ENCODE measurements at places on chromosomes 1 and 21.

- no peak for DNase-seq
These were observed 46.8 kb upstream of the WASF2 start for GRCh38 chr1:27536767-27537166.

- DNase-seq = no peak
These were observed 621.9 kb downstream of the LRRIQ3 start for GRCh38 chr1:73576083-73576482.

DNA sequence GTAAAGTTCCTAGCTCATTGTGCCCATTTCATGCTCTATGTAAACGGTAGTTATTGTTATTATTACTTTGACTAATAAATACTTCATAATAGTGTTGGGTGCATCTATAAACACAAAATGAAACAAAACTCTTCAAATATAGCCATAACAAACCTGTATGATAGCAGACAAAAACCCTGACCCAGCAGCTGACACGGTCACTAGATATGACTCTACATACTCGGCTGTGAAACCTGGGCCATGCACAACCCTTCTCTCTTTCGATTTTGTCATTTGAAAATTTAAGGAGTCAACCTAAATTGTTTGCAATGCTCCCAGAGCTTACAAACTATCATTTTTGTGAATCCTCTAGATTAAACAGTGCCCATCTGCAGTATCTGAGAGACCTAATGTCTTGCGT lies 8.0 kb upstream of the RGS13 start:
- no peak for DNase-seq

- DNase-seq = no peak
These were observed 6.1 kb upstream of the PTBP2 start for GRCh38 chr1:96715482-96715881.

- DNase-seq = no peak
These were observed 20.4 kb upstream of the SRSF4 start for GRCh38 chr1:29202053-29202452.

GRCh38 chr1:118861216-118861615 lies 126.9 kb downstream of the TBX15 start:
- DNase-seq = no peak

DNA sequence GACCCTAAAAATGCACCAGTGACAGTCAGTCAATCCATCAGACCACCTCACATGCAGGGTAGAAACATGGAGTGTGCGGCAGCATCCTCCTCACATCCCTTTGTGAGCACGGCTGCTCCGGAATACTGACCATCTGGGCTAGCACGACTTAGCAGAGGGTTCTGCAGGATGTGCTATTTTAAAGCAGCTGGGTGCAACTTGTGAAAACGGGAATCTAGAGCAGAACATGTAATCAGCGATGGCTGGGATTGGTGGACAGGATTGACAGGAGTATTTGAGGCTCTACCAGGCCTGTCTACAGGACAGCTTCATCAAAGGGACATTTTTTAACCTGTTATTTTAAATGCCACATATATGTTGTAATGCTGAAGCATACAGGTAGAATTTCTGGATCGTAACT lies 16.8 kb upstream of the PLEKHM2 start:
- no peak for DNase-seq

DNA sequence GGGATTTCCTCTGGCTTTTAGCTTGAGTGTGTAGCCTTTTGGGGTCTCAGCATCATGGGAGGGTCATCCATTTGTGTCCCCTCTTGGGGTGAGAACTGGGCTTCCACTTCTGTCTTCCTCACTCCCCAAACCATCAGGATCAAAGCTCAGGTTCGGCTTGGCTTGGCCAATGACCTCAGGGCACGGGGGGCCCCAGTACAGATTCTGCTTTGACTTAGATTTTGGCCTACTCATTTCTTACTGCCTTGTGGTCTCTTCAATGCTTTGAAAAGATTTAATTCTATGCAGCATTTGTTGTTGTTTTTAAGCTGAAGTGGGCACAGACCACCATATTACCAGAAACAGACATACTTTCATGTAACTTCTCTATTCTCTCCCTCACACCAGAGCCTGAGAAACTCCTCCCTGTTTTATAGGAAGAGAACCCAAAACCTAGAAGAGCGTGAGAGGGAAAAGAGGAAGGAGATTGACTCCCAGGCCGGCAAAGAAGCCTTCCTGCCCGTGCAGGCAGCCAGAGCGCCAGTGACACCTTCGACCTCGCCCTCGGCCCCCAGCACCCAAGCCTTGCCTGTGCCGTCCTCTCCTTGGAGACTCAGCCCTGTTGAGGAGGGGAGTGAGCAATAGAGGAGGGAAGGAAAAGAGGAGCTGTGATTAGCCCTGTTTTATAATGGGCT lies 1.9 kb upstream of the S100A3 start:
- no peak for DNase-seq

DNA sequence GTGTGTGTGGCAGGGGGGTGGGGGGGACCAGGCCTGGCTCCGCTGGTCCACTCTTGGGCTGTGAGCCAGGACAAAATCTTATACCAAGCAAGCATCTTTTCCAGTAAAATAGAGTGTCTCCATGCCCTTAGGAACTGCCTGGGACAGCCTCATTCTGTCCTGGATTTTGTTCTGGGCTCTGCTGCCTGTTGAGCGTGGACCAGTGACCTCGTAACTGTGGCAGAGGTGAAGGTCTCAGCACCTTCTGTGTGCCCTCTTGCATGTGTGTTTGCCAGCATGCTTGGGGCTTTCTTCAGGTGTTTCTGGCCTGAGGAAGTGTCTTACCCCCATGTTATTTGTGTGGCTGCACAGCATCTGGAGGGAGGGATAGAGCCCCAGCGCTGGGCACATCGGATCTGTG lies 45.7 kb downstream of the GALNT2 start:
- no peak for DNase-seq

DNA sequence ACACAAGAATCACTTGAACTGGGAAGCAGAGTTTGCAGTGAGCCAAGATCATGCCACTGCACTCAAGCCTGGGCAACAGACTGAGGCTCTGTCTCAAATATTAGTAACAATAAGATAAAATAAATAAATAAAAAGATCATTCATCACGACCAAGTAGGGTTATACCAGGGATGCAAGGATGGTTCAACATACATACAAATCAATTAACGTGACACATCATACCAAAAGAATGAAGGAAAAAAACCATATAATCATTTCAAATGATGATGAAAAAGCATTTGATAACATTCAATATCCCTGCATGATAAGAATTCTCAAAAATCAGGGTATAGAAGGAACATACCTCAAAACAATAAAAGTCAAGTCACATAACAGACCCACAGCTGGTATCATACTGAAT lies 38.3 kb downstream of the PHTF1 start:
- DNase-seq = no peak
